ENCODE measurements at places on chromosomes 11 and 22. TPM values are rescaled to one million over a fixed set of nuclear protein-coding genes. Genes with fewer than 3 reads are reported as not detected.
A peak's percentile ranks its signal among the peaks of the same experiment; 100 is the strongest.

Gene GLYATL1
- total RNA-seq: 0.42 TPM

GRCh38 chr11:94305146-94305545, 766 bp downstream of the IZUMO1R start:
- DNase-seq: no peak

GRCh38 chr11:114200351-114201133, 95.7 kb upstream of the NNMT start:
- DNase-seq: no peak

Gene PGA5
- not detected for total RNA-seq

Gene FXYD6
- total RNA-seq: 57.1 TPM

GRCh38 chr22:37917874-37918548, 11.9 kb downstream of the MICALL1 start:
- no peak for DNase-seq

GRCh38 chr11:1482581-1483444, 3.8 kb downstream of the MOB2 start:
- DNase-seq: no peak

DNA sequence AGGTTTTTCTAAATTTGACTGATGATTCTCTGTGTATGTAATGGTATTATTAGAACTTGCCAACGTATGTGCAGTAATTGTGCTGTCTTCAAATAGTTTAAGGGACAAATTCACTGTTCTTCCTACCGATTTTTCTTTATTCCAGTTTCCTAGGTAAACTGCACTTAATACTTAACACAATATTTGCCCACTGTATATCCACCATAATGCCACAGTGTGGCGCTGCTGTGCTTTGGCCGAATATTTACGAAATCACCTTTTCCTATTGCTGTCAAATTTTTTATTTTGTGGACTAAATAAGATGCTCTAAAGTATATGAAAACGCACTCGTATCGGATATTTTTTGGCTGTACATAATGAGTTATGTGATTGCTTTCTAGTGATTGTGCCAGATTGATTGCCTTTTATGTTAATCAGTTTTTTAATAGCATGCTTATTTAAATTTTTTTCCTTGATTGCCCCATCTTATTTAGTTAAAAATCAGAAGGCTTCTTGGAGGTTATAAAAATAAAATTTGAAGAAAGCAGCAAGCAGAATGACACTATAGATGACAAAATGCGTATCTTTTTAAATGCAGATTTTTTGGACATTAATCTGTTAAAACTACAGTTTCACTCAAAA, 10.5 kb downstream of the AASDHPPT start:
- peak; percentile 62 for DNase-seq

GRCh38 chr11:84437071-84437980, 1151.2 kb upstream of the CCDC90B start:
- DNase-seq: peak; percentile 27

All from glutamatergic neuron (in vitro differentiated cells).